CD4-positive, alpha-beta T cell treated with Interferon alpha-2 for 1 hour (primary cell): ENCODE measurements at places on chromosomes 3 and 15.

- peak; percentile 89 for DNase-seq
Measured at GRCh38 chr3:12994607-12995388, 78.4 kb downstream of the IQSEC1 start.

DNA sequence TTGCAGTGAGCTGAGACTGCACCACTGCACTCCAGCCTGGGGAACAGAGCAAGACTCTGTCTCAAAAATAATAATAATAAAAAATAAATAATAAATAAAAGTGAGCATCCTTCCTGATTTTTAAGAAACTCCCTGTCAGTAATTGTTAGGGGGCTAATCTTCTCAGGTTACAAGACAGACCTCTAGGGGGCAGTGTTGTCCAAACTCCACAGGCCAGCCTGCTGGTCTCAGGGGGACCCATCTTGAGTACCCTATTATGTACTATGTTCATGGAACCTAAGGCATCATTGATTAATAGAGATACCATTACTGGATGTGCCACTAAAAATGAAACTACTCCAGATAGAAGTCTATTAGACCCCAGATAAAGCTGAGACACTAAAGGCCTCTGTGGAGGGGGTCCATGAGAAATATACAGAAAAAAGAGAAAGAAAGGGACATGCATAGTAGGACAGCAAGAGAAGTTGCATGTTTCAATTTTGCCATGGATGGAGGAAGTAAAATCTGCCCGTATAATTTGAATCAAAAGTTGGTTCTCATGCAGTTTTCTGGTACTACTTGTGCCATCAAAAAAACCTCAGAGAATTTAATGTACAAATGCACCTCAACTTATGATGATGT is 85.5 kb upstream of the CDV3 start:
- peak; percentile 75 for DNase-seq

GRCh38 chr3:42670051-42670576 is 15.2 kb upstream of the KLHL40 start:
- DNase-seq: no peak

DNA sequence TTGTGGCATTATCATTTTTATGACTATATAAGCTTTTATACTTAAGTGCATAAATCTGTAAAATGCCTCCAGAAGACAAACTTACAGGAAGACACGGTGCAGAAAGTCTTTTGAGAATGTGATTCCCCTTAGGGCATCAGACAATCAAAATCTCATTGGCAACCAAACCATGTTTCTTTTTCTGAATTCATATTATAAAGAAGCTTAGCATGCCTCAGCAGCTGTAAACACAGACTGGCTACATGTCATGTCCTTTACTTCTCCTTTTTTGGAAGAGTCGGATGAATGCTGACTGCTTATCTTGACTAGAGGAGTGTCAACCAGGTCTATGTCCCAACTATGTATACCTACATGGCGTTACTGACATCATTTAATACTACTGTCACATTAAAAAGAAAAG is 150.1 kb downstream of the PLD1 start:
- DNase-seq: no peak

- DNase-seq: no peak
Measured at GRCh38 chr3:157351981-157352380, 84.7 kb upstream of the PTX3 start.

- no peak for DNase-seq
Measured at GRCh38 chr3:118531816-118532215, 502.8 kb downstream of the IGSF11 start.

DNA sequence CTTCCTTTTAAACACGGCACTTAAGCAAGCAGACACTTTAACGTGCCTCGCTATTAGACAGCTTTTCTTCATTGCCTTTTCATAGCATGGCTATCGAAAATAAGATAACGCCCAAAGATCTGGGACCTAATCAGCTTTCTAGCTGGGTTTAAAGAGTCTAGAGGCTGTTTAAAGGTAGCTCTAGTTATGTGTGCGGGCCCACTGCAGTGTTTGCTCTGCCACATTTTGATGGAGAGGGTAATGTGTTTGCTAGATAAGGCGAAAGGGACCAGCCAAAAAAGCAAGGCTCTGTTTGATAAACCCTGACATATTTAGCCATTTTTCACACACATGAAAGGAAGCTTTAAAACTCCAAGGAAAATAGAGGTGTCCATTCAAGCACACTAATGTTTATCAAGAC is 91.6 kb downstream of the NR2F2 start:
- DNase-seq: no peak

- DNase-seq: no peak
Measured at GRCh38 chr3:146072061-146072460, 88.9 kb downstream of the PLOD2 start.

DNA sequence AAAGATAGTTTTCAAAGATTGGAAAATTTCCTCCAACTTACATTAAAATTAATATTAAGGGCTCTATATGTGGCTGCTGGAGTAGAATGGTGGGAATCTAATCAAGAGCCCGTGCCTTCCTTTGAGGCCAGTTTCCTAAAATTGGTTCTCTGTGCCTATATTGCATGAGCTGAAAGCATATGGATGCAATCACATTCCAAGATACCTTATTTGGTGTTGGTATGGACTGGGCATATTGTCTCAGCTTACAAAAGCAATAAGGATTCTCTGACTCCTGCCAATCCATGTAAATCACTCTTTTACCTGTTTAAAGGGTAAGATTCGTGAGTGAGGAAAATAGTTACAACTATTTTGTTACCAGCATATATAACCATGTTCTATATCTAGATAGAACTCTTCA is 111.6 kb downstream of the GREM1 start:
- no peak for DNase-seq

DNA sequence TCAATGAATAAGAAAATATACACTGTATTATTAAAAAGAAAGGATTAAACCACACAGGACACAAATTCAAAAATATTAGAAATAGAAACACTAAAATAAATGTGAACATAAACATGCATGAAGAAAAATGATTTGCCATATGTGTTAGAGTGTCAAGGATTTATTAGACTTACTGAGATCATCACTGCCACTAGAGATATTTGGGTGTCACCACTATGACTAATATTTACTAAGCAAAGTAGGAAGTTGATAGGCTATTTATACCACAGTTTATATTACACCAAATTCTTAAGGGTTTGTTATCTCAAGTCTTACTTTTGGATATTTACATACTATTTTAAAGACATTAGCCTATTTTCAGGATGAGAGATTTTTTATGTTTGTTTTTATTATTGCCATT is 575.0 kb upstream of the SGO1 start:
- no peak for DNase-seq

GRCh38 chr3:61871644-61872043 is 310.3 kb downstream of the PTPRG start:
- no peak for DNase-seq

- no peak for DNase-seq
Measured at GRCh38 chr3:5343459-5343858, 156.0 kb downstream of the EDEM1 start.

DNA sequence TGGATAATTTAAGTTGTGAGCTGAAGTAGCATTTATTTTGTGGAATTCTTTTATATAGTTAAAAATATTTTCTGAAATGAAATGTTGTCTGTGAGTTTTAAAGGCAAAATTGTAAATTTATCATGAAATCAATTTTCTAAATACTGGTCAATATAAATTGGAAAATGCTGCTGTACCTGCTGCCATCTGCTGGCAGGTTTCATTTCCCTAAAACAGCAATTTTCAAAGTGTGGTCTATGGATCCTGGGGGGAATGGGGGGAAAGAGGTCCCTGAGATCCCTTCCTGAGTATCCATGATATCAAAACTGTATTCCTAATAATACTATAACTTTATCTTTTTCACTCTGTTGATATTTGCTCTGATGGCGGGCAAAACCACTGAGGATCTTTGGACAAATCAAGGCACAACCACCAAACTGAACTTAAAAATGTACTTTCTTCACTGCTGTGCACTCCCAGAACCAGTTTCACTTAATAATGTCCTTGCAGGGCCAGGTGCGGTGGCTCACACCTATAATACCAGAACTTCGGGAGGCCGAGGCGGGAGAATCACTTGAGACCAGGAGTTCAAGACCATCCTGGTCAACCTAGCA is 17.2 kb upstream of the CCR4 start:
- DNase-seq: no peak

GRCh38 chr3:52558436-52558835 is 22.0 kb downstream of the UQCC5 start:
- no peak for DNase-seq

GRCh38 chr3:127448671-127449070 is 141.9 kb downstream of the TPRA1 start:
- DNase-seq: no peak

DNA sequence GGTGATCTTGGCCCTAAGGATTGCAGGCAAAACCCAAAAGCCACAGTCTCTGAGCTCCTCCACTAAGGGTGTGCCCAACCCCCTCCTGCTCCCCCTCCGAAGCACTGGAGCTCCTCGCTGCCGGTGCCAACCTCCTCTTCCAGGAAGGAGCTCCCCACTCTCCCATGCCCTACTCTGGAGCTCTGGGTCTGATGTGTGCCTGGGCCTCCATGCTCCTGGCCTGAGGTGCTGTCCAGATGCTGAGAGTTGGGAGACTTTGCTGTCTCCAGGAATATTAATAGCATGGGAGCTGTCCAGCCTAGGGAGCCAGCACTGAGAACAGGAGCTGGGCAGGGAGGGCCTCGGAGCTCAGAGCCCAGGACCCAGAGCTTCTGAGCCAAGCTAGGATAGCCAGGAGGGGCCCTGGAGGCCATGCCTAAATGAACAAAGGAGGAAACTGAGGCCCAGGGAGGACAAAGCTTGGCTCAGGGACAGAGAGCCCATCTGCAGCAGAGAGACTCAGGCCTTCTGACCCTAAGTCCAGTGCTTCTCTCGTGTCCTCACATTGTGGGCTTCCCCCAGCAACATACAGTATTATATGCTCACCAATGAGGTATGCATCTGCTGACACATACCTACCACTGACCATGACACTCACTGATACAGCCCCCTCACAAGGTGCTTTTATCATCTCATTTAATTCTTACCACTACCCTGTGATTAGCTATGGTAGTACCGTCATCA is 36.9 kb upstream of the HERC1 start:
- DNase-seq: no peak

GRCh38 chr3:150098621-150099020 is 127.9 kb upstream of the PFN2 start:
- DNase-seq: no peak

DNA sequence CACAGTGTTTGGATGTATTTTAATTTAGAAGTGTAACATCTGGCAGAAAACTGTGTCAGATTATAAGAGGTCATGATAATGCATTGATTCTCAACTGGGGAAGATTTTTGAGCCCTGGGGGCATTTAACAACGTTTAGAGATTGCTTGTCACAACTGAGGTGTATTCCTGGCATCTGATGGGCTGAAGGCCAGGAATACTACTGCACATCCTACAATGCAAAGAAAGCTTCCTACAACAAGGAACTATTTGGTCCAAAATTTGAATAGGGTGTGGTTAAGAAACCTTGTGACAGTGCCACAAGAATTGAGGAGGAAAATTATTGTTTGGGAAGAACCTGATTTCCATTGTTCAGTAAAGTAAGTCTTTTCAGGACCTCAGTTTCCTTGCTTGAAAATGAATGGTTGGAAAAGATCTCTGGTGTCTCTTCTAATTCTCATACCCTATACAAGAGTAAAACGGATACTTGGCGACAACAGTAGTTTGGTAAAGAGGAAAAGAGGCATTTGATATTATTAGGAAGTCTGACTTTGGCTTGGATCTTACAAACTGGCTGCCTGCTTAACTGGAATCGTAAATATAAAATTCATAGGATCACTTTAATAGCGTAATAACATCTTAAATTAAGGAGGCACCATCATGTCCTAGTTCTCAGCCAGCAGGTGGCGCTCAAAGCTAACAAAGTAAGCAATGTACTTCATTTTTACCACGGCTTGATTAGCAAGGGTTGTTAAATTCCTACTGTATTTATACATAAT is 4.3 kb downstream of the DAZL start:
- peak; percentile 80 for DNase-seq

GRCh38 chr3:8482263-8482662 is 19.4 kb upstream of the LMCD1 start:
- DNase-seq: no peak

DNA sequence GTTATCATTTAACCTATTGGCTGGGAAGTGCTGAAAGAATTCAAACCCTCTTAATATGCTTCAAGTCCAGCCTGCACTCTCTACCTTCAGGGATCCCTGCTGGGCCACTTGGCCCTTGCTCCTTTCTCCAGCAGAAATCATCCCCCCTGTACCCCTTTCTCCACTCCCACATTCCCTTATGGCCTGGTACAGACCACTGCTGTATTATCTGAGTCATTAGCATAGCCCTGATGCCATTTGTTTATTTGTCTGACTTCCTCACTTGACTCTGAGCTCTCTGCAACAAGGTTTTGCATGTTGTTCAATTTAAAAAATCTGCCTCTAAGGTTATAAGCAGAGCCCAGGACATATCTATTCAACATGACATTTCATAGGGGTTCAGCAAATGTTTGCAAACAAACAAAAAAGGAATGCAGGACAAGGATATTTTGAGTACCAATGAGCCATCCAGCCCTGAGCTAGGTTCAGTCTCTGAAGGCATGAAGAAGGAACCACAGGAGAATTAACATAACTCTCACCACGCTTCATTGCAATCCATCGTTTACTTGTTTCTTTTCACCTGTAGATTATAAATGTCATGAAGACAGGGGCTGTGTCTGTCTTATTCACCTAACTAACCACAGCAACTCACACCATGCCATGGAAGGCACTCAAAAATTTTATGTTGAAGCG is 26.6 kb upstream of the HES1 start:
- DNase-seq: no peak

- no peak for DNase-seq
Measured at GRCh38 chr3:56772952-56773938, 28.5 kb downstream of the ARHGEF3 start.

DNA sequence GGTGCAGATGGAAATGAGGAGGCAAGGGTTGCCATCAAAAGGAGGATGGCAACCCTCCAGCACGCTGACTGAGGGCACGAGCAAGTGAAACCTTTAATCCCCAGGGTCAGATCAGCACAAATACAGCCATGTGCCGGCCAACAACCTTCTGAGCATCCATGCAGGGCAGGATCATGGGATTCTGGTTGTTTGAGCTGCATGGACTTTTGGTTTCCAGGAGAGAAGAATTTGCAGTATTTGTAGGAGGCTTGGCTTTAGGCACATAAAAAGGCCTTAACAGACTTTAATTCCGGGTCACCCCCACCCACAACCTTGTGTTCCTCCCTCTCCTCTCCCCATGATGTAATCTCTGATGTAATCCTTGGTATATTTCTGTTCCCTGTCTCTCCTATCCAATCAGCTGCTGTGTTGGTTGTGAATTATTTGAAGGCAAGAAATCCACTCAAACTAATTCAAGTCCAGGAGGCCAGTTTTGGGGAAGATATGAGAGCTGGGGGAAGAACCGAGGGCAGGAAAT is 254.3 kb downstream of the SHQ1 start:
- no peak for DNase-seq

DNA sequence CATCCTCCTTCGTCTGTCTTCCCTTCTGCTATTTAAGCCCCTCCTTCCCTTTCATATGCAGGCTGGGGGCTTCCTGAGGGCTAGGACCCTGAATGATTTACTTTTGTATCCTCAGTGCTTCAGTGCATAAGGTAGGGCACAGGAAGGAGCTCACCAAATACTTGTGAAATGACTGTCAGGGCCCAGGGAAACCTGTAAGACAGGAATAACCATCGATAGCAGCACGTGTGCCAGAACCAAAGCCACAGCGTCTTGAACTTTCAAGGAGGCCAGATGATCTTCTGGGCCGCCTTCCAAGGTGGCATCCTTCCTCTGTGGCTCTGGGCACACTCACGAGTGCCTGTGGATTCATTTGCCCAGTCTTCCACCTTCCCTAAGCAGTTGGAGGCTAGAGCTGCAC is 3.9 kb downstream of the TMED3 start:
- no peak for DNase-seq

GRCh38 chr15:76321602-76322001 is 10.3 kb upstream of the ETFA start:
- no peak for DNase-seq
